AG04449 (cell line): ENCODE measurements at places on chromosomes 6 and 20.

DNA sequence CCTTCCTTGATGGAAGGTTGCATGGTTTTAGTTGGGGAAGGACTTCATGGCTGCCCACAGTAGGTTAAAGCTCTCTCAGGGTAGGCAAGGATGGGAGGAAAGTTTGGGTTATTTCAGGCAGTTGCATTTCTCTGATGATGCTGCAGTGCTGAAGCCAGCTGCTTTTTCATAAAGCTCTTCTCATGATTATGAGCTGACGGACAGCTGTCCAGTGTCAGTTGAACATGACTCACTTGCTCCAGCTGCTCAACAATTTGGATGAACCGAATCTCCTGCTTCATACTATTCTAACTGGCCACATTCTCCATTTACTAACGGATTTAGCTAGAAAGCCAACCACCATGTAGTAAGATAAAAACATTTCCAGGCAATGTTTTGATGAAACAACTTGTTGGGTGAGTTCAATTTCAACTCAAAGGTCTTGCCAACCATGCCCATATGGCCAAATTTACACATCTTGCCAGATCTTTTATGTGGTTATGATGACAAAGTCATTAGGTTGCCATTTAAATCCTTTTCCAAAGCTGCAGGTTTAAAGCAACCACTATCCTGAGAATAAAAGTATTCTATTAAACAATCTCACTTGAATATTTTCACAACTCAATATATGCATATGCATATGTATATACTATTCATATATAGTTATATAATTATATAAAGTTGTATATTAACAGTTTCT lies 125.9 kb downstream of the HS3ST5 start:
- no peak for DNase-seq

- DNase-seq, result no peak
Observed at GRCh38 chr20:52731093-52731492, 241.1 kb upstream of the TSHZ2 start.

DNA sequence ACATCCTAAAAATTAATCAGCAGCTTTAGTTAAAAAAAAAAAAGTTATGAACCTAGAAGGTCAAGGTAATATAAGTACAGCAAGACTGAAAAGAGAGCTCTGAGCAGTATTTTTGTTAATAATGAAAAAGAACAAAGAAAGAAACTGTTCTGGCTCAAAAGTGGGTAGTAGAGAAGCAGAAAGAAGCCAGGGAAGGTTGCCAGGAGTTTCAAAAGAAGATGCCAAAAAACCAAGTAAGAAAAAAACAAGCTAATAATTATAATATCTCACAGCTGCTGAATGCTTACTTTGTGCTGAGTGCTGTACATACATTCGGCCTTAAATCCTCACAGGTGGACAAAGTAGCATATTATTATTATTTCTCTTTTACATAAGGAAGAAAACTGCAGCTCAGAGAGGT lies 31.9 kb downstream of the NRSN1 start:
- DNase-seq, result no peak

GRCh38 chr6:9178071-9178470 lies 742.7 kb upstream of the SLC35B3 start:
- DNase-seq, result no peak

DNA sequence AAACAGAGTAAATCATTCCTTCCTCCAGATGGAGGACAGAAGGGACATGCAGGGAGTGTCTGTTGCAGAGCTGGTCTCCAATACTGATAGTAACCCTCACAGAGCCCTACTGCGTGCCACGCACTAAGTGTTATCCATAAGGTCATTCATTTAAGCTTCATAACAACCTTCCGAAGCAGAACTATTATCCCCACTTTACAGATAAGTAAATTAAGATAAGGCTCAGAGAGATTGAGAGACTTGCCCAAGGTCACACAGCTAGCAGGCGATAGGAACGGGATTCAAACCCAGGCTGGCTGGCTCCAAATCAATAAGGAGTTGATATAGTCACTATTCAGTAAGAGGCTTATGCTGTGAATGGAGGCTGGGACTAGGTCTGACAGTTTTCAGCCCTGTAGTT lies 30.6 kb downstream of the CPNE5 start:
- DNase-seq, result no peak

DNA sequence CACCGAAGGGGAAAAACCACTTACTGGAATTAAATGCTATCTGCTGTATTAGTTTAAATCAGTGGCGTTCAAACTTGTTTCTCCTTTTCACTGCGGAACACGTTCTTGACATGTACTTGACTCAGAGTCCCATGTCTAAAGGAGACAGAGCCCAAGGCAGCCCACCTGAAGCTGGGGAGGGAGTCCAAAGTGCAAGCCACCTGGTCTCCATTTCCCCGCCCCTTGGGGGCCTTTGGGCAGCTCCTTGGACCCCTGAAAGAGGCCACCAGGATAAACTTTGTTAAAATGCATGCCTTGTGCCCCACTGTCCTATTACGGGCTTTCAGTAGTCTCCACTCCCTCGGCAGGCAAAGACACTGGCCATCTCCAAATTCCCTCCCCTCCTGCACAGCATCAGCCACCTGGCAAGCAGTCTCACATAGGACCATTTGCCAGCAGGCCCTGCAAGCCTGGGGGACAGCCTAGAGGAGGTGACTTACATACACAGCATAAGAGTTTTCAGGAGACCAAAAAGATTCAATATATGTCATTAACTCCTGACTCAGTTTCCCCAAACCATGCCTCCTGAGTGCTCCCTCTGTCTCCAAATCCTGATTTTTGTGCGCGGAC lies 6.7 kb downstream of the PCK1 start:
- no peak for DNase-seq

- DNase-seq, result no peak
Observed at GRCh38 chr6:20921578-20921977, 387.3 kb downstream of the CDKAL1 start.

DNA sequence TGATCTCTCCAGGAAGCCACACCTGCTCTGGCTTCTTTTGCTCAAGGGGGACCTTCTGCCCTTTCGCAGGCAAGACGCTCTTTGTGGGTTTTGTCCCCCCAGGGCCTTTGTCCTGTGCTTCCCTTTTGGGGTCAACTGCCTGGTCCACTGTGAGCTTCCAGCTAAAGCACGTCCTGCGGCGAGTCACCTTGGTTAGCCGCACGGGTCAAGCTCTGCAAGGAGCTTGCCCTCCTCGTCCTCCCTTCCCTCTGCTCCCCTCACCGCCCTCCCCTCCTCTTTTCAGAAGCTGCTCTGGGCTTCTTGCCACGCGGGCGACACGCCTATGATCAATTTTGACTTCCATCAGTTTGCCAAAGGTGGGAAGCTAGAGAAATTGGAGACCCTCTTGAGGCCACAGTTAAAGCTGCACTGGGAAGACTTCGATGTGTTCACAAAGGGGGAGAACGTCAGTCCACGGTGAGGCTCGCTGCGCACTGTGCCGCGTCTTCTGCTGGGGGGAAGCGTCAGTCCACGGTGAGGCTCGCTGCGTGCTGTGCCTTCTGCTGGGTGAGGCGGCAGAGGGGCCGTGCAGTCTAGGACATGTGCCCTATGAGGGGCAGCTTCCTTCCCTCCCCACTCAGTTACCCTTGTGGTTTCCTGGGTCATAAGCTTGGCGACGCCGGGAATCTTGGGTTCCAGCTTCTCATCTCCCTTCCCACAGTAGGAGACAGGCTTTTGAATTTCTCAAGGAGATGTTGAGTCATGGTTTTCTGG lies 80.2 kb downstream of the SYNJ2 start:
- DNase-seq, result no peak

DNA sequence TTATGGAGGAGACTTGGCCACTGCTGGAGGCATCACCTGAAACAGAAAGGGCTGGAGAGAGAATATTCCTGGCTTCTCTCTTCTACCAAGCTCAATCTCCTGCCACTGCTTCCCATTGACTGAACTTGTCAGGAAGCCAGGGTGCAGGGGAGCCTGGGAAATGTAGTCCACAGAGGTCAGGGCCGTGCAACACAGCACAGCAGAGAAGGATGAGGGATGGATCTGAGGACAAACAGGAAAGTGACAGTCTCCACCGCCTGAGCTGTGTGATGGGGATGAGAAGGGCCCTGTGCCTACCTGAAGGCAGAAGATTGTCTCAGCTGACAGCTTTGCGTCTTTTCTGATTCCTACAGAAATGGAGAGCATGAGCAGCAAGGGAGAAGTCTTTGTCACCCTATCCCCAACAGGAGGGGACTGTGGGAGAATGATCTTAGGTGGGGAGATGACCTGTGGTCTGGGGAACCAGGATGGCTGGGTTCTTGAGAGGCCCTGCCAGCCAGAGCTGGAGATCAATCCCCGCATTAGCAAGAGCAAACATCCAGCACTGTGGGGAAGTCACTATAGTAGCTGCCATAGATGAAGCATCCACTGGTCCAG lies 114.2 kb downstream of the SNX5 start:
- no peak for DNase-seq

GRCh38 chr6:139912735-139913400 lies 538.4 kb upstream of the CITED2 start:
- DNase-seq, result no peak

DNA sequence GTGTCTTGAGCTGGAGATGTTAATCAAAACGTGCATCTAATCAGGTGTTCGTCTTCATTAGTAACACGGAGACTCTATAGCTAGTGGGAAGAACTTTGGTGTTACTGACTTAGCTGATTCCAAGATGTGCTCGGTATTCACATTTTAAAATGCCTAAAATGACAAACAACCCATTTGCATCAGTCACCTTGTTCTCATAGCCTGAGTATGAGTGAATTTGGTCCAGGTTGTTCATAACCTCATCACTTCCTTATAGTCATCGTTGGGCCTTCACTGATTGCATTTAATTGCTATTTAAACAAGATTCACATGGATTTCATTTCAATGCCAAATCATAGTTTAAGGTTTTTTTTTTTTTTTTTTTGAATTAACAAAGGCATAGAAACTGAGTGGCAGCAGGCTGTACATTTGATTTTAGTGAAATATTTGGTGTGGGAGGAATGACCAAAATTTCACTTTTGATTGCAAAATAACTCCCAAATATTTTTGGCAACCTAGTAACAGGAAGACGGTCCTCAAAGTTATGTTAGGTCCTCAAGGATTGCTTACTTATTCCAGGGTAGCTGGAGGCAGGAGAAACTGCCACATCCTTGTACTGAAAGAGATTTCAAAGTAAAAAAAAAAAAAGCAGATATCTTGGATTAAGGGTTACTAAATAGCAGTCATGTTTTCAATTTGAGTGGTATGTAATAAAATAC lies 104.7 kb downstream of the JARID2 start:
- no peak for DNase-seq

GRCh38 chr6:111890988-111891387 lies 17.7 kb upstream of the FYN start:
- no peak for DNase-seq

DNA sequence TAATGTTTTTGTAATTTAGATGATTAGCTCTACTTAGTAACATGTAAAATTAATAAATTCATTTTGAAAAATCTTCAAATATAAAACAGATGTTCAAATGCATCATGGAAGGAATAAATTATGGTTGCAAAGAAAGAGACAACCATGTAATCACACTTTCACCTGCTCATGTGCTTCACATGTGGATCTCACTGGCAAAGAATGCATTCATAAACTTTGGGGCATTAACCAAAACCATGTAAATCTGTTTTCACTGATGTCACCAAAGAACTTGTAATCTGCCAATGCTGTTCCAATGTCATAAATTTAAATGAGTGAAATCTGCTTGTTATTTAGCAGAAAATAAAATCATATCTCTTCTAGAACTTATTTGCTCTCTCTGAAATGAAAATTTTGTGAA lies 142.7 kb downstream of the TENT5A start:
- DNase-seq, result no peak

DNA sequence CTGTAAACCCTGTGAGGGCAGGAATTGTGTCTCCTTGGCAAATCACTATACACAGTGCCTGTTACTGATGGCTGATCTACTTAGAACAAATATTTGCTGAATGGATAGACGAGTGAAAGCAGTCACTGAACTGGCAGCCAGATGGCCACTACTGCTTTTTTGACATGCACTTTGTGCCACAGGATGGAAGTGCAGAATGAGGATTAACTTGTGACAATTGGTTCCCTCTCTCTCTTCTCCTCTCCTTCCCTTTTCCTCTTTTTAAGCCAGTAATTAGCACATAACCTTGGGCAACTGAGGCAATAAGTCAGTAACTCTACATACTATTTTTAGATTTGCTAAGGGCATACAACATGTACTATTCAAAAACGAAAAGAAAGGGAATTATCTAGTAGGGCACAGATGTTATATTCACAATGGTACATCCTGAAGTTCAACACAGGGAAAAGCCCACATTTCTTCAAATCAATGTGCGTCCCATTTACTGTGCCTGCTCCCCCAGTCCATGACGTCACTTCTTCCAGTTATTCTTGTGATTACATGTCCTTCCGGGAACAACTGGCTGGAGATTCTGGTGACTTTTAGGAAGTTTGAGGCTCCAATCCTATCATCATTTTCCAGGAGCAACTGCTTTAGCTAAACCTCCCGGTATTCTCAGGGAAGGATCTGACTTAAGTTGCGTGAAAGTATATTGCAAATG lies 17.0 kb upstream of the RPS6KA2 start:
- no peak for DNase-seq

DNA sequence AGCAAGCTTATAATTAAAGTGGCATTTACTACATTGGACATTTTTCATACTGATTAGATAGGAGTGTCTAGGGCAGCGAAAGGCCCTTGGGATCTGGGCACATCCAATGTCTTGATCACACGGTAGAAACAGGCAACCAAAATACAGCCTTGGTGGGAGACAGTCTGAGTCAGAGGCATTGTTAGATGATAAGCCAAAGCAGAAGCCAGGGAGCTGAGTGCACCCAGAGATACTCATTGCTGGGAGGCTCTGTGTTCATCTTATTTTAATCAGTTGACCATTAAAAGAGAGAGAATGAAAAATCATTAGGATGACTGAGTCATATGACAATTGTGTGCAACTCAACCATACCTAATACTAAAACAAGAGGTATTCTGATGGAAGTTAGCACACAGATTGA lies 109.5 kb downstream of the LCA5 start:
- no peak for DNase-seq

DNA sequence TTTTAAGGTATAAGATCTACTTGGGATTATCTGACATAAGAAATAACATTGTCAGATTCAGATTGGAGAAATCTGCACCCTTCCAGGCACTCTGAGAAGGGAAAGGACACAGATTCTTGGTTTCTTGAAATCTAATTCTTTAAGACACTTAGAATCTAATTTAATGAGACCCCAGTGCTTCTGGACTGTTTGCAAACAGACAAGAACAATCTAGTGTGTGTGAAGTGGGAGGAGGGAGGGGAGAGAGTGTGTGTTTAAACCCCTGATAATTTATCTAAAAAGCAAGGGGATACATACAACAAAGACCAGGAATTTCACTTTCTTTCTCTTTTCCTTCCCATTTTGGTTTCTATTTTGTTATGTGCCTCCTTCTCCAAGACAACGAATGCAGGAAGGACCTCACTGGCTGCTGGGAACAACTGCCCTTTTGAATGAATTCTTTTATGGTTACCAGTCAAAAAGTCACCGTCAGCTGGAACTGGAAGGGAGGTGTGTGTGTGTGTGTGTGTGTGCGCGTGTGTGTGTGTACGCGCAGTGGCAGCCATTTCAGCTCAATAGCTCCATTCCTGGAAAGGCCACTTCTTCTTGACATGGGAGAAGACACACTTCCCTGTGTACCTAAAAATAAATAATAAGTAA lies 129.4 kb downstream of the BCAS1 start:
- peak; percentile 64 for DNase-seq
